ENCODE measurements at places on chromosomes 16 and 17. TPM values are rescaled to one million over a fixed set of nuclear protein-coding genes. Genes with fewer than 3 reads are reported as not detected.

GRCh38 chr17:61504697-61505096 lies 52.5 kb downstream of the TBX4 start:
- no peaks in the 10 kb centered on the region for H3K36me3 ChIP-seq
- no peak for DNase-seq
- H3K27ac ChIP-seq: no peak overlapping the region
- H3K4me3 ChIP-seq: no peak overlapping the region
- no peaks in the 10 kb centered on the region for H3K27me3 ChIP-seq
- H3K4me1 ChIP-seq: peaks cover 7% of the 10 kb centered on the region

- H3K4me3 ChIP-seq: no peak overlapping the region
- H3K4me1 ChIP-seq: no peaks in the 10 kb centered on the region
- peak; percentile 56 for DNase-seq
- H3K27me3 ChIP-seq: no peaks in the 10 kb centered on the region
- H3K27ac ChIP-seq: no peak overlapping the region
Measured at GRCh38 chr17:9817086-9817485, 4.8 kb downstream of the GSG1L2 start.

GRCh38 chr17:14781123-14781522 lies 480.2 kb downstream of the HS3ST3B1 start:
- no peak overlapping the region for H3K27ac ChIP-seq
- no peaks in the 10 kb centered on the region for H3K4me1 ChIP-seq
- no peaks in the 10 kb centered on the region for H3K27me3 ChIP-seq
- no peaks in the 10 kb centered on the region for H3K36me3 ChIP-seq
- no peak overlapping the region for H3K4me3 ChIP-seq
- DNase-seq: no peak

DNA sequence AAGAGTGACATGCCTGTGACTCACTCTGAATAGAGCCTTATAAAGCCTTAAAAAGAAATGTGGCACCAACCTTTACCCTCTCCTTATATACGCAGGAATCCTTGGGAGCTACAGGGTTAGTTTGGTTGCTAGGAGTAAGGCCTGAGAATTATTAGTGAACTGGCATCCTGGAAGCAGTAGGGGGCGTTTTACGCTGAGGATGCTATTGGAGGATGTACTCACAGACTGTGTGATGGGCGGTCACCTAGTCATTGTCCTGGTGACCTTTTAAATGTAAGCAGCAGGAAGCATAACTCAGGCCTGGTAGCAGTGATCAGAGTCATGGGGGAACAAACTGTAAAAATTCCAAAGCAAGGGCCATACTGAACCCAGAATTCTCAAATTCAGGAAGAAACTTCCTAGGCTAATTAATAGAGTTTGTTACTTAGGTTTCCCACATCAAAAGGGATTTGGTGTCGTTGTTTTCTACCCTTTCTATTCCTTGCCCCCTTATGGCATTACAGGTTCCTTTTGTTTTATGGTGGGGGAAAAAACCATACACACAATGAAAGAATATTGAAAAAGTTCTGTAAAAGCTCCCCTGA lies 153.8 kb downstream of the SNX11 start:
- H3K27me3 ChIP-seq: no peaks in the 10 kb centered on the region
- peaks cover 12% of the 10 kb centered on the region for H3K4me1 ChIP-seq
- H3K36me3 ChIP-seq: no peaks in the 10 kb centered on the region
- no peak overlapping the region for H3K27ac ChIP-seq
- peak; percentile 43 for DNase-seq

DNA sequence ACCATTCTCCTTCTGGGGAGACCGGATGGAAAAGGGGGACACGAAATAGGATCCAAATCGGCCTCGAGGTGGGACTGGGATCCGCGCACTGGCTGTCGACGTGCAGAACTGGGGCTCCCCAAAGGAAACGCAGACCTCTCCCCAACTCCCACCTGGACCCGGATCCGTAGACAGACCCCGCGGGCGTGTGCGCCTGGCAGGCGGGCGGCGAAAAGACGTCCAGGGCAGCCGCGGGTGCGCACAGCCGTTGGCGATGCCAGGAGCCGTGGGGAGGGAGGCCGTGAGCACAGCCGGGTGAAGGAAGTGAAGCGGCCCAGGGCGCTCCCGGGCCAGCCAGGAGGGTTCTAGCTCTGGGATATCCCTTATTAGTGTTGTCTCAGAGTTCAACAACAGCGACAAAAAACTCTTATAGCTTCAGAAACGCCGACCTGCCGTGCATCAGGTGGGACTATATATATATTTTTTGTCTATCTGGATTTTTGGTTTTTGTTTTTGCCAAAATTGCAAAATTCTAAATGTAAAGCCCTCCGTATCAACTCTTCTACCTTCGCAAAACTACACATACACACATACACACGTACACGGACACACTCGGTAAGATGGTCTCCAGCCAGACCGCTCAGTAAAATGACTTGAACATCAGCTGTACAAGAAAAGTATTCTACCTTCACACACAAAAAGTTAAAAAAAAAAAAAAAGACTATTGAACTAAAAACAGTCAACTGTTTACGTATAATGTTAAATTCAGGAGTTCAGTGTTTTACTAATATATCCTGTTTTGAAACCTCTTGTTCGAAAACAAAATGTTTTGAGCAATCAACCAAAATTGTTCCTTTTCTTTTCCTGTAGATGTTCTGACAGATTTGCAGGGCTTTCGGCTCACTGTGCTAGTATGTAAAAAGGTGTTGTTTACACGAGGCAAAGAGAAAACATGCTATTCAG lies 5.2 kb upstream of the AATF start:
- H3K4me3 ChIP-seq: no peak overlapping the region
- no peak for DNase-seq
- no peak overlapping the region for H3K27ac ChIP-seq
- peaks cover 6% of the 10 kb centered on the region for H3K4me1 ChIP-seq
- H3K36me3 ChIP-seq: no peaks in the 10 kb centered on the region
- peaks cover 96% of the 10 kb centered on the region for H3K27me3 ChIP-seq

Gene PIGW
- 9.8 TPM for polyA plus RNA-seq

Gene C17orf78
- polyA plus RNA-seq: 6.0 TPM

DNA sequence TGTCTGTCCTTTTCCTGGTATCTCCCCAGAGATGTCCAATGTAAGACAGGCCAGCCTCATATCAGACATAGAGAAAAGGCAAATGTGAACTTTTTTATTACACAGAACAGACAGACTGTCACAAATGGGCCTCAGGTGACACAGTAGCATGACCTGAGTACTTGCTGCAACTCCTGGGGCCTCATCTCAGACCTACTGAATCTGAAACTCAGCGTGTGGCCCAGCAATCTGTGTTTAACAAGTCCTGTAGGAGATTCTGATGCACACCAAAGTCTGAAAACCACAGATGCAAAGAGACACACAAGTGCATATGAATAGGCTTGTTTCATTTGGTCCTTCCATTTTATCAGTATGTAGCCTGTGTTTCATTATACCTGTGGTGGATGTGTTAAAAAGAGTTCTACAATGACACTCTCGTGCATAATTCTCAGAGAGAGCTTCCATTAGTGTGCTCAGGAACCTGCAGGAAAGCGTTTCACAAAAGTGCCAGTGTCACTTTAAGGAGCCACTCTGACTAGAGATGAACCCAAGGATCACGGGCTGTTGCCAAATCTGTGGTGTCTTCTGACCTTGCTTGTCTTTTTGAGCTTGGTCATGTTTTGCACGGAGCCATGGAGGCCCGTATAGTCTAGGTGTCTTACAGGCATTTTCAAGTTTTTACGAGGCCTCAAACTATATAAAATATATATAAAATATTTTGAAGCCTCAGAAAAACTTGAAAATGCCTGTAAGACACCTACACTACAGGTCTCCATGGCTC lies 33.8 kb upstream of the NF1 start:
- no peaks in the 10 kb centered on the region for H3K27me3 ChIP-seq
- H3K4me1 ChIP-seq: peaks cover 7% of the 10 kb centered on the region
- no peaks in the 10 kb centered on the region for H3K36me3 ChIP-seq

Gene NR1D1
- 2.5 TPM for polyA plus RNA-seq

GRCh38 chr17:78358538-78359320 lies 1.1 kb downstream of the SOCS3 start:
- peaks cover 29% of the 10 kb centered on the region for H3K4me1 ChIP-seq
- no peak for DNase-seq
- no peak overlapping the region for H3K27ac ChIP-seq
- H3K4me3 ChIP-seq: peak overlapping the region; percentile 82
- peaks cover 20% of the 10 kb centered on the region for H3K36me3 ChIP-seq
- H3K27me3 ChIP-seq: peaks cover 7% of the 10 kb centered on the region

Gene CCL14
- polyA plus RNA-seq: 6.8 TPM

DNA sequence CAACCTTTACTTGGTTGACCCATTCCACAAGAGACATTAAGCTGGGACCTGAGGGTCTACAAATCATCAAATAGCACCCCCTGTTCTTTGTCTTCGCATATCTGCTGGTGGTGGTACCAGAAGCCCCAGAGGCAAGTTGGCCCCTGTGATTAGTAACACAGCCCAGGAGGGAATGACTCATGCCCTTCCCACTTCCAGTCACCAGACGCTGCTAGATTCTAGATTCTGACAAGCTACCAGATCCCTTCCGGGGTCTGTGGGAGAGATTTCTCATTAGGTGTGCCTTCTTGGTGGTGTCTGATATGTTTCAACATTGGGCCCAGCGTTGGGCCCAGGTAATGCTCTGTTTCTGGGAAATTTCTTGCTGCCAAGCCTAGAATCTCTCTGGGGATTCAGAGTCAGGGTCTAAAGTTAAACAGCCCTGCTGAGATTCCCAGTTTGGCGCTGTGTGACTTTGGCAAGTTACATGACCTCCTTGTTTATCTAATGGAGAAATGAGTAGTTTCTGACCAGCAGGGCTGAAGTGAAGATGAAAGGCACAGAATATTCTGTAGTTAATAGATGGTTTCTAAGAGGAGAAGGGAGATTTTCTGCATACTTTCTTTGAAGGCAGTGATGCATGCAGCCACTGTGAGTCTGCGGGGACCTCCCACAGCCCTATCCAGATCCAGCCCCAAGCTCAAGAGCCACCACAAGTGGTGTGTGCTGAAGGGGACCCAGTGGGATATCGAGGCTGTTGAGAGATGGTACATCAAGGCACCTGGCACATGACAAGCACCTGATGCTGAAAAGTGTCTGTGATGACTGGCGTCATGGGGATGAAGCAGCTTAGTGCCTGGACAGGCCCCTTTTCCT lies 3.9 kb downstream of the TRPV2 start:
- no peaks in the 10 kb centered on the region for H3K27me3 ChIP-seq
- H3K4me3 ChIP-seq: no peak overlapping the region
- no peak overlapping the region for H3K27ac ChIP-seq
- no peaks in the 10 kb centered on the region for H3K36me3 ChIP-seq
- DNase-seq: peak; percentile 44

Gene DNAH2
- 0.09 TPM for polyA plus RNA-seq

DNA sequence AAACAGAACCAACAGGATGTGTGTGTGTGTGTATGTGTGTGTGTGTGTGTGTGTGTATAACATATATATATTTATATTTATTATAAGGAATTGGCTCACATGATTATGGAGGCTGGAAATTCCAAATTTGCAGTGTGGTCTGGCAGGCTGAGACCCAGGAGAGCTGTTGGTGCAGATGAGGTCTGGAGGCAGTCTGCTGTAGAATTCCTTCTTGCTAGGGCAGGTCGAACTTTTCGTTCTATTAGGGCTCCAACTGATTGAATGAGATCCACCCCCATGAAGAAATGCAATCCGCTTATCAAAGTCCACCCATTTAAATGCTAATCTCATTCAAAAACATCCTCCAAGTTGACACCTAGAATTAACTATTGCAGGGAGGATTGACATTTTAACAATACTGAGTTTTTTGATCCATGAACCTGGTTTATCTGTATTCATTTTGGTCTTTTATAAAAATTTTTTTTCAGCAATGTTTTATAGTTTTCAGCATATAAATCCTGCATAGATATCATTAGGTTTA lies 85.0 kb downstream of the CYLD start:
- H3K27ac ChIP-seq: no peak overlapping the region
- no peak overlapping the region for H3K4me3 ChIP-seq
- H3K4me1 ChIP-seq: no peaks in the 10 kb centered on the region
- DNase-seq: no peak
- no peaks in the 10 kb centered on the region for H3K36me3 ChIP-seq

Gene DNAAF1
- polyA plus RNA-seq: 0.55 TPM

- H3K36me3 ChIP-seq: no peaks in the 10 kb centered on the region
- peaks cover 33% of the 10 kb centered on the region for H3K4me1 ChIP-seq
- peak within 1 kb of the TSS; percentile 28 for H3K27ac ChIP-seq
- H3K27me3 ChIP-seq: peaks cover 24% of the 10 kb centered on the region
Measured at GRCh38 chr17:42184713-42185620, at the start of gene HCRT. HCRT (minus strand) TSS chr17:42185452; CDS start chr17:42185365, 87 bp downstream.

DNA sequence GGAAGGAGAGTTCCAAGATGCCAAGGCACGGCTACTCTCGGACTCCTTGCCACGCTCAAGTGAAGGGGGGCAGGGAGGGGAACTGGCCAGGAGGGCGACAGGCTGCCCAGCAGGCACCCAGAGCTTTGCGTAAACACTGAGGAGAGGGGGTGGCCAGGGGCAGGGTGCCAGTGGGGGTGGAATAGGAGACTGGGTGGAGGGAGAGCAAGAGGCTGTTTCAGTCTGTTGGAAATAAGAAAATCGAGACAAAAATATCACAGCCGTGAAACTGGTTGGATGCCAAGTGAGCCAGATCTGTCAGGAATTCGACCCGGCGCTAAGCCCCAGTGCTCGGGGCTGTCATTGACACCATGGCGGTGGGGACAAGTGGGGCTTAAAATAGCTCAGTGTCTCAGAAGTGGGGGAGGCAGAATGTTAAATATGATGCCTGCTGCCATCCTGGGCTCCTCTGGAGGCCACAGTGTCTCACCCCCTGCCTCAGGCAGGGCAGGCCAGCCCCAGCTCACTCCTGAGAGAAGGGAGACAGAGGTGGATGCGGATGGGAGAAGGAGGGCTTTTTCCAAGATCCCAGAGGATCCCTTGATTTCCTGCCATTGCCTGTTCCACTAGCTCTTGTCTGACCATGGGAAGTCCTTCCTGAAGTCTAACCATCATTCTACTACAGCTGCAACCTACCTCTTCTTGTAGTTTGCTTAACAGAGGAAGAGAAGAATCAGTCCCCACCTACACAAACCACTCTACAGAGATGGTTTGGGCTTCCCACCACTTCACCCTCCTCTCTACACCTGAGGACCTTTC lies 9.5 kb downstream of the PNMT start:
- peaks cover 11% of the 10 kb centered on the region for H3K36me3 ChIP-seq
- DNase-seq: no peak
- H3K27ac ChIP-seq: peak overlapping the region; percentile 86
- no peaks in the 10 kb centered on the region for H3K27me3 ChIP-seq

DNA sequence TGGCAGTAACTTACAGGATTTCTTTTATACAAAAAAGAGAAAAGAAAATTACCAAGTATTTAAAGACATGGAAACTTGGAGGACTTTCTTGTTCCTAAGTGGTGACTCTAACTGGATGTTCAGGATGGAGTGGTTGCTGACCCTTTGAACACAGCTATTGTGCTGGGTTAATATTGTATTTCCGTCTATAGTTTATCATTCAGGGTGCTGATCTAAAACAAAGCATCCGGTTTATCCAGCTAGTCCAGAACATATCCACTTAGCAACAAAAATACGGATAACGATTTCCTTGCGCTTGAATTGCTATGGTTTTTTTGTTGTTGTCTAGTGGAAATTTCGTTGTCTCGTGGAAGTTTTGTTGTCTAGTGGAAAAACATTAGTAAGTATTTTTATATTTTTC lies 38.2 kb downstream of the SNTB2 start:
- H3K36me3 ChIP-seq: no peaks in the 10 kb centered on the region
- peak; percentile 3 for DNase-seq
- H3K27me3 ChIP-seq: no peaks in the 10 kb centered on the region
- H3K4me3 ChIP-seq: no peak overlapping the region
- no peak overlapping the region for H3K27ac ChIP-seq

GRCh38 chr16:46746821-46747776 lies 1.0 kb downstream of the MYLK3 start:
- no peak overlapping the region for H3K4me3 ChIP-seq
- no peaks in the 10 kb centered on the region for H3K4me1 ChIP-seq
- H3K27ac ChIP-seq: no peak overlapping the region
- DNase-seq: no peak
- H3K27me3 ChIP-seq: no peaks in the 10 kb centered on the region

GRCh38 chr17:34172390-34172918 lies 82.6 kb upstream of the CCL2 start:
- no peaks in the 10 kb centered on the region for H3K4me1 ChIP-seq
- H3K4me3 ChIP-seq: no peak overlapping the region
- H3K36me3 ChIP-seq: no peaks in the 10 kb centered on the region
- H3K27ac ChIP-seq: no peak overlapping the region
